H9 (cell line): ENCODE measurements at places on chromosomes 4 and X. TPM values are rescaled to one million over a fixed set of nuclear protein-coding genes. Genes with fewer than 3 reads are reported as not detected.

DNA sequence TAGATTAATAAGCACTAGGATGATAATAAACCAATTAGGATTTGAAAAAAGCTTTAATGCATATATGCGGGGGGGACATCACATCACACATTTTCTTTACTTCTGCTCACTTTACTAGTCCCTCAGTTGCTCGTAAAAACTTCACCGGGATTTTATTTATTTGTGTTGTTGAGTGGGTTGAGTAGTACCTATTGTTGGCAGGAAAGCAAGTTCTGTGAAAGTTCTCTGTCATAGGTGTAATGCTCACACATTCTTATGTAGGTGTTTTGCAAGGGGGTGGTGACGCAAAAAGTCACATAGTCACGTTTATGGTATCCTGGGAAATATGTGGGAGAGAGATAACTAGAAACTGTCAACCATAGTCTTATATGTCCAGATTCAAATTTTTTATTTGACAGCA, 65.3 kb downstream of the PDLIM5 start:
- no peak for DNase-seq

- no peak for DNase-seq
These were observed 20.3 kb downstream of the AIMP1 start for GRCh38 chr4:106336618-106337017.

- DNase-seq: no peak
These were observed 1.4 kb upstream of the UGT2B4 start for GRCh38 chr4:69497076-69497475.

GRCh38 chr4:7929118-7929951, 10.3 kb downstream of the AFAP1 start:
- peak; percentile 69 for DNase-seq

DNA sequence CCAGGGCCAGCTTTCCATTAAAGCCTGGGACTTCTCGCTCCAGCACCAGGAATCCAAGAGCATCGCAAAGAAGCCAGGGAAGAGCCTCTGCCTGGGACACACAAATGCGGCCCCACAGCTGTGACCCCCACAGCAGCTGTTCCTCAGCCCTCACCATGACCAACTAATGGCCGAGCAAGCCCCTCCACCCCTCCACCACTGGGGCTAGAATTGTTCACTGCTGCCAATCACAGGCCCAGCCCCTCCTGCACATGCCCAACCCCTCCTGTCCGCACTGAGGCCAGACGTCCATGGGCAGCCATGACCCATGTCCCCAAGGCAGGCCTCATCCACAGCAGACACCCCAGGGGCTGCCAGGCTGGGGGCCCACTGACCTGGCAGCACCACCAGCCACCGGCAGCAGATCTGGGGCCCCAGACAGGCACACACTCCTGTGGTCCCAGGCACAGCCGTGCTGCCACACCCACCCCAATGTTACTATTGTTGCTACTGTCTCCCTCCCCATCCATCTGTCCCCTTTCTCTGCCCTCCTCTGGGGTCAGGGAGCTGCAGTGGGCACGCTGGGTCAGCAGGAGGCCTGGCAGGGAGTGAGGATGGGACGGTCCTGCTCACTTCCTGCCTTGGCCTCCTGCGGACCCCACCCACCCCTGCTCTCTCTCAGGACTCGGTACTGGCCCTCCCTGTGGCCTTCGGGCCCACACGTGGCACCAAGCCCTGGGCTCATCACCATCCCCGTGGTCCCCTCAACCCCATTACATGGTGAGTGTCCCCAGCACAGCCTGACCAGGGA, 56.0 kb downstream of the ZFYVE28 start:
- DNase-seq: no peak

- no peak for DNase-seq
These were observed 519.1 kb downstream of the IQCM start for GRCh38 chr4:149296503-149296902.

DNA sequence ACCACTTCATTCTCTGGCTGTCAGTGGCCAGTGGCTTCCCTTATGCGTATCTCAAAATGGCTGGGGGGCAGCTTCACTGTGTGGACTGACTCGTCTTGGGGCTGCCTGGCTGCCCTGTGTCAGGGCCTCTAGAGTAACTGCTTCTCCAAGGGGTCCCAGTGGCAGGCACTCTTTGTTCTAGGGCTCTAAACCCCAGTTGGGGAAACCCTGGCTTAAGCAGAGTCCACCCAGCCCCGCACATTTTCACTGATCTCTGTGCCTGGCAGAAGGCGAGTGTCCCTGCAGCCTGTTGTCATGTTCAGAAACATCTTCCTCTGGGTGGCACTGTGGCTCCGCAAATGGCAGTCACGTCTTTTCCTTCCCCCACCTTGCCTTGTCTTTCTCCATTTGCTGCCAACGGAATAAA, 59.7 kb downstream of the NBDY start:
- DNase-seq: no peak

GRCh38 chrX:74467656-74468055, 46.4 kb downstream of the SLC16A2 start:
- no peak for DNase-seq

Gene NPNT
- 0.37 TPM in 2 replicates for total RNA-seq

Gene C4orf33
- total RNA-seq: 5.8 and 7.4 TPM in 2 replicates

Gene RAB28
- 17.7 and 19.8 TPM in 2 replicates for total RNA-seq
